ENCODE measurements at places on chromosomes 6 and 20. TPM values are rescaled to one million over a fixed set of nuclear protein-coding genes. Genes with fewer than 3 reads are reported as not detected.

- peak; percentile 71 for DNase-seq
These were observed 20.3 kb upstream of the LRRN4 start for GRCh38 chr20:6074145-6074561.

- DNase-seq, result no peak
These were observed 80.9 kb upstream of the HTR1E start for GRCh38 chr6:86856379-86856778.

DNA sequence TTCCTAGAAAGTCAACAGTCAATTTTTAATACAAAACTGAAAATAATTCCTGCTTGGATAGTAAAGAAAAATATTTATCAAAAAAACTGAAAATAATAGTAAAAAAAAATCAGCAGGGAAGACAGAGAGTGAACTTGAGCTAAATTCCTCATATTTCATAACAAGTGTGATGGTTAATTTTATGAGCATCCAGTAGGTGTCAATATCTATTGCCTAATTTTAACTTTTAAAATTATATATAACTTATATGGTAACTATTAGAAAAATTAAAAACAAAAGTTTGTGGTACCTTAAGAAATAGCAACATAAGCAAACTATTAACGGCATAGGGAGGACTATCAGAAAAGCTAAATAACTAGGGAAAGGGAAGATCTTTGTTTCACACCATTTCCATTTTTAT lies 2.1 kb downstream of the EPM2A start:
- no peak for DNase-seq

DNA sequence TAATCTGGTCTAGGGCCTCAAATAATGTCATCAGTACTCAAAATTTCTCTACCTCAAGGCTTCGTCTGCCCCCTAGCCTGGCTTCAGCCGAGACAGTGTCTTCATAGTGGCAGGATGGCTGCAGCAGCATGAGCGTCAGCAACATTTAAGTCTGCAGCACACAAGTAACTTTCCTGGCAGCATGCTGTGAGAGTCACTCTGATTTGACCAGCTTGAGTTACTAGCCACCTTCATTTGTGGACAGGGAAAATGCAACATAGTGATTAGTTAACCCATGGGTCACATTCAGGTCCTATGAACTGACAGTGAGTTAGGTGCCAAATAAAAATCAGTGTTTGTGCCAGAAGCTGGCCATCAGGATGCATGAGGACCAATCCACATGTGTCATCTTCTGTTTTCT lies 209.9 kb upstream of the SLC35B3 start:
- no peak for DNase-seq

GRCh38 chr6:168583821-168584220 lies 142.8 kb downstream of the SMOC2 start:
- DNase-seq, result no peak

DNA sequence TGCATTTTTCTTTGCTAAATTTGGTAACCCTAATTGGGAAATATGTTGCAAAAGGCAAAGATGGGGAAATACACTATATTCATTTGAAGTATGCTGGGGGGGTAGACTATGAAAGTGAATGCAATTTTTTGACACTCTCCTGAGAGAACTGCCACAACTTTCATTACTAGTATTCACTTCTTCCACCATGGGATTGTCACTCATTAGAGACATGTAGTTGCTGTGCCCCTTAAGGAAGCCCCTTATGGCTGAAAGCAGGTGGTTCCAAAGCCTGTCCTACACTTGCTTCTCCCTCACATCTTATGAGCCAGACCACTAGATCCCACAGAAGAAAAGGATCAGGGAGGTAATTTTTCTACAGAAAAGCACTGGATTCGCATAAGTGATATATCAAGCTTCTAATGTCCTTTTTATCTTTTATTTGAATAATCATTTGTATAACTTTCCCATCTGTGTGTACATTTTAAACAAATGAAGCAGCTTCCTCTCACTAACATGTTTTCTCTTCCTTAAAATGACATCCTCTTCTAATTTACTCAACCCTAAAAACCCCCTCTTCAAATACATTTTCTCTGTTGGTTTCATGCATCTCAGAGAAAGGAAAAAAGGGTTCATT lies 83.8 kb downstream of the GCLC start:
- no peak for DNase-seq

- no peak for DNase-seq
These were observed 18.8 kb downstream of the ZKSCAN3 start for GRCh38 chr6:28368522-28368921.

DNA sequence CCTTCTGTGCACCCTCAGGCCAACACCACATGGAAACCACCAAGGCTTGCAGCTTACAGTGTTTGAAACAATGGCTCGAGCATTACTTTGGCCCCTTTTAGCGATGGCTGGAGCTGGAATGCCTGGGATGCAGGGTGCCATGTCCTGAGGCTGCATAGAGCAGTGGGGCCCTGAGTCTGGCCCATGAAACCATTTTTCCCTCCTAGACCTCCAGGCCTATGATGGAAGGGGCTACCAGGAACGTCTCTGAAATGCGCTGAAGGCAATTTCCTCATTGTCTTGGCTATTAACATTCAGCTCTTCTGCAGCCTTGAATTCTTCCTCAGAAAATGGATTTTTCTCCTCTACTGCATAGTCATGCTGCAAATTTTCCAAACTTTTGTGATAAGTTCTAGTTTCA lies 29.9 kb upstream of the SERINC1 start:
- no peak for DNase-seq

DNA sequence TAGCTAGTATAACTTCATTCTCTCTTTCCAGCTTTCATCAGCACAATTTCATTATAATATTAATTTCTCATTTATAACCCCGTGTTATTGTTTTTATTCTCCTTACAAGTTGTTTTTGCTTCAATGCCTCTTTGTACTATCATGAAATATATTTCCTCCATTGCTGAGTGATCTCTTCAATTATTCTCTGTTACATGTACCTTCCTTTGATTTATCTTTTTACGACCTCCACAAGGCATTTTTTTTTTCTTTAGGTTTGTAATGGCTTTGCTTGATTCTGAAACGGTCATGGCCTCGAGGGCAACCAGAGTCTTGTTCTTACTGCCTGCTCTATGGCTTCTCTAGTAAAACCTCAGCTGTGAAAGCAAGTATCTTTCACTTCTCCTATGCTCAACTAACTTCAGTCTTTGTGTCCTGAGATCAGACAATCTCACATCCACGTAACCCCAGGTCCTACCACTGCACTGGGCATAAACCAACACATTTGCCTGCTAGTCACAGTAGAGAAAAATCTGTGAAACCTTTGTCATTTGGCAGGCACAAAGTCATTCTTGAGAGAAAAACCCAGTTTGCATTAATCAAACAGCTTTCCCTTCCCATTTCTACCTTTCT lies 119.9 kb downstream of the UST start:
- no peak for DNase-seq

- no peak for DNase-seq
These were observed 85.0 kb upstream of the LOC128125822 start for GRCh38 chr6:63487103-63487813.

DNA sequence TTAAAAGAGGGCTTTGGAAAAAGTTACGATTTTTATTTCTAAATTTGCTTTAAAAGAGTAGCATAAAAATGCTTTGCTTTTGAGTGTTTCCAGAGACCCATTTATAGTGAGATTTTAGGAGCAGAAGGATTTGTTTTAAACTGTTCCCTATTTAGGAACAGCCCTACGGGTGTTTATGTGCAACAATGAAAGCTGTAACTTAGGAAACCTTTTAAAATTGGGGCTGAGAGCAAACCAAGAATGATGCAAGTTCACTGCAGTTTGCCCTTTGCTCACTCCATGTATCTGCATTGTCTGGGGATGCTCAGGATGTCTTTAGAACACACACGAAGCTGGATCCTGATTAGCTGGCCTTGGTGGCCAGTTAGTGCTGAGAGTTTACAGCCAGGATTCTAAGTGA lies 40.9 kb downstream of the GHRH start:
- no peak for DNase-seq

DNA sequence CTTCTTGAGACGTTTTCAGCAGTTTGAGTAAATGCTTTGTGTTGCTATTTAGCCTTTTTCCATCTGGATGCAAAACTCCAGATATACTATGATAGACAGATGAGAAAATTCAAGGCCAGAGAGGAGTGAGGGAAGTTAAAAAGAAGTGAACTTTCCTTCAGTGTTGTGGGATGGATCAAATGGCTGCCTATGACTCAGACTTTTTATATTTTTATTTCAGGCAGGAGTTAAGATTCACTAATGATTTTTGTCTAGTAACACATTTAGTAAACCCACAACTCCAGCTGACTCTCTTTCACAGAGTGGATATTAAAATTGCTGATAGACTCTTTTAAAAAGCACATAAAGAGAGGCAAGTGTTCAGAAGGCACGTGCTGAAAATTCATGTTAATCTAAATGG lies 23.2 kb upstream of the PTCHD4 start:
- peak; percentile 58 for DNase-seq

DNA sequence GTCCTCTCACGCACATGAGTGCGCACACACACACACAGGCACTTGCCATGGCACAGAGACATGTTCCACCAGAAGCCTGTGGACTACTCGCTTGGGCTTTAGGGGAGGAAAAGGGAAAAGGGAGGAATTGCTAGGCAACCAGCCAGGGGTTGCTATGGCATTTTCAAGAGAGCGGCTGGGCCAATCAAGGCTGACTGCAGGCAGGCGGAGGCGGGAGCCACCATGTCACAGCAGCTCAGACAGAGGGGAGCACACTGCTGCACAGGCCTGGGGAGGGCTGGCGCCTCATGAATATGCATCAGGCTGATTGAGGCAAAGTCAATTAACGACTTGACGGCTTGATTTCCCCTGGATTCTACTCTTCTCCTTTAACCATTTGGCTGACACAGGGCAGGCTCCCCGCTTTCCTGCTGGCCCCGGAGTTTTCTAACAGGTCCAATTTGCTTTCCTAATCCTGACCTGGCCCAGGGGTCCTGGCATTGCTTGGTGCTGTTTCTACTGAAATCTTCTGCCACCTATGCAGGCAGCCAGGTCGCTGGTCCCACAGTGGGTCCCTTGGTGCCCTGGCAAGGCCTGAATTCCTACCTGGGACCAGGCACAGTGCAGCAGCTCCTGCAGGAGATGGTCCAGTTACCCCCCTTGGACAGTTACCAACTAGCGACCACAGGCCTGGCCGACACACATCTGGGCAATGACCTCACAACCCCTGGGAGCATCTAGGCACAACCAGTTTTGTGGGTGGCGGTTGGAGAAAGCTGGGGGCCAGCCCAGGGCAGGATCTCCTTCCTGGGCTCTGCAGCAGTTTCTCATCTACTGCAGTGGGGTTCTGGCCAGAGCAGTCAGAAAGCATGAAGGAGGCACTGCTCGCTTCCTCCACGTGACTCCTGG lies 52.1 kb downstream of the YTHDF1 start:
- no peak for DNase-seq

DNA sequence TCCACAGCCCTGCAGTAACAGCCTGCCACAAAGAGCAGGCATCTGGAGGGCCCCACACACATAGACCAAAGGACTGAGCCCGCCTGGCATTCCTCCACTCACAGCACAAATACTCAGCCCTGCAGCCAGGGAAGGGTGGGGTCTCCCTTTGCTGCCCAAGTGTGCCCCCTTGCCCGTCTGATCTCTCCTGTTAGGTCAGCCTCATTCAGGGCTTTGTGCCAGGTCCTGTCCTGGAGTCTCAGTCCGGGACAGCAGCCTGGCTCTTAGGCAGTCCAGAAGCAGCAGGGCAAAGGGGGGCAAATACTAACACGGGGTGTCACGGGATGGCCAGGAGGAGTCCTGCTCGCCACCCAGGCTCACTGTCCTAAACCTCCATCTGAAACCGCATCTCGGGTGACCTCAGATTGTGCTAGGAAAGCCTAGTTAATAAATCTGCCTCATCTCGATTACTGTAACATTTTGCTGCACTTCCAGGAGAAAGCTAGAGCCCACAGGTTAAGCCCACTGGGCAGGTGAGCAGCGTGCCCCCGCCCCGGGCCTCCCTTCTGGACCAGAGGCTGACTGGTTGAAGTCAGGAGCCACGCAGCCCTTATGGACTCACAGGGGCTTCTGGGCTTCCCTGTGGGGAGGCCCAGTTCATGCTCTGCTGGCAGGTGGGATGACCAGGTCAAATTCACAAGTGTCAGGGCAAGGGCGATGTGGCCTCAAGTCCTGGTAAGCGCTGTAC lies 3.2 kb upstream of the OGFR start:
- no peak for DNase-seq

- no peak for DNase-seq
These were observed 31.3 kb downstream of the OR2A4 start for GRCh38 chr6:131669891-131670290.

DNA sequence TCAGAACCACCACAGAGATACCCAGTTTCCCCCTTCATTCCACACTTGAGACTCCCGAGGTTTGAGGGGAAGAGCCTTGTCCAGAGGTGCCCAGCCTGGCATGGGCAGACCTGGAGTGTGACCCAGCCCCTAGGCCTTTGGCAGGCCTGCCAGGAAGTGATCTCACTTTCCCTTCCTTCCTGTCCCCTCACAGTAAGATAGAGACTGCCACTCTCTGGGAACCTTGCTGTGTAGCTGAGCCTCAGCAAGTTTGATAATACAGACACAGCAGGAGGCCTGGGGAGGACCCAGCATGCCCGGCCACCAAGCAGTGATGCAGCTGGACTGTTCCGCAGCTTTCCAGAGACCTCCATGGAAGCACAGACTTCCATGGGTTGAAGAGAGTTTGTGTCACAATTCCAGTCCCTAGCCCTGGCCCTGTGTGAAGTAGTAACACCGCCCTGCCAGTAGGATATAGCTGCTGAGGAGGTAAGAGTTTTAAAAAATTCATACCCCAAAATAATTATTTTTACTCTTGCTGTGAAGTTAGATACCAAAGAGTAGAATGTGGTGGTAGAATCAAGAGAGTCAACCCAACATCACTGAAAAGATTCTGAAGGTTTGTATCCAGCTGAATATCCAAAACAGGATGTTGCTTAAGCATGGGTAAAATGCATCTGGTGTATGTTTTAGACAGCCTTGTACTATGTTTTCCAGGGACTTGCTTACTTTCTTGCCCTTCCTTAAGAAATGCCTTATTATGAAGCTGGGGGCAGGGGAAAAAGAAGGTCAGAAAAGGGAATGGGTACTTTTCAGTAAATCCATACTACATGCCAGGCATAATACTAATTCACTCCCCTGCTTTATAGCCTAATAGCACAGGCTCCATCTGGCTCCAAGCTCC lies 16.3 kb downstream of the PKIG start:
- DNase-seq, result no peak

- DNase-seq, result no peak
These were observed 362.0 kb upstream of the CITED2 start for GRCh38 chr6:139736325-139736906.

DNA sequence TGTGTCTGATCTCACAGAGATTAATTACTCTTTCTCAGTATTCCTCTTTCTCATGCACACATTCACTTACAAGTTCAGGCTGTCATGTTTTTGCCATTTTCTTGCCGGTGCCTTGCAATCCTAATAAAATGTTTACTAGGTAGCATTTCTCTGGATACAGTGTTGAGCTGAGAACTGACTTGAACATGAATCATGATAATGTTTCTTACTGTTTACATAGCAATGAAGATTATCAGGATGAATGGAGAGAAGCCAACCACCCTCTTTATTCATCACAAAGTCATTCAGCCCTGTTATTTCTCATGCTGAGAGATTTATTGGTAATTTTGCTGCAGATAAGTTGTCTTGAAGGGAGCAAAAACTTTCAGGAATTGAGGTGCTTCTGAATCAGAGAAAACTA lies 185.5 kb upstream of the ECI2 start:
- peak; percentile 69 for DNase-seq

GRCh38 chr6:30829639-30830255 lies 54.6 kb upstream of the DDR1 start:
- DNase-seq, result no peak

The CTNNBL1 gene
- 30.4 TPM for total RNA-seq

The TREML1 gene
- not detected for total RNA-seq

The STMN3 gene
- 14.7 TPM for total RNA-seq

The SIM1 gene
- total RNA-seq, result 29.7 TPM

The RBBP9 gene
- 9.0 TPM for total RNA-seq

The PTPRT gene
- not detected for total RNA-seq

The OLIG3 gene
- not detected for total RNA-seq

The FRMD1 gene
- total RNA-seq, result not detected

The TSHZ2 gene
- not detected for total RNA-seq

Measured in myocyte (in vitro differentiated cells).